ENCODE measurements at places on chromosomes 12 and 14.

- no peak for DNase-seq
These were observed 65.8 kb downstream of the CCDC92 start for GRCh38 chr12:123906711-123907420.

- no peak for DNase-seq
These were observed 101.2 kb downstream of the PPP2R5C start for GRCh38 chr14:101862711-101863110.

GRCh38 chr12:76201316-76201715 is 116.8 kb upstream of the NAP1L1 start:
- DNase-seq = no peak

- no peak for DNase-seq
These were observed 89.4 kb downstream of the NT5DC3 start for GRCh38 chr12:103751600-103751999.

DNA sequence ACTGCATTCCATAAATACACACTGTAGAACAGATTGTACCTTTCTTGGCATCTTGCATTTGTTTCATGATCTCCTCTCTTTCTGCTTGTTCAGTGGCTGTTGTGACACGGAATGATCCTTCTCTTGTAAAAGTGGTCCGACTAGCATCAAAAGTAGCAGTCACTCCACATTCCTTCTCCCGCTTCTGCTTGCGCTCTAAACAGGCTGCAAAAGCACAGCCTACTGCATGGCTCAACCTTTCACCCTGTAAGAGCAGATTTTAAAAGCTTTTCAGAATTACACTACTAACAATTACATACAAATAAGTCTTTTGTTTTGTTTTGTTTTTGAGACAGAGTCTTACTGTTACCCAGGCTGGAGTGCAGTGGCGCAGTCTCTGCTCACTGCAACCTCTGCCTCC is 49.8 kb downstream of the PAPLN start:
- no peak for DNase-seq

DNA sequence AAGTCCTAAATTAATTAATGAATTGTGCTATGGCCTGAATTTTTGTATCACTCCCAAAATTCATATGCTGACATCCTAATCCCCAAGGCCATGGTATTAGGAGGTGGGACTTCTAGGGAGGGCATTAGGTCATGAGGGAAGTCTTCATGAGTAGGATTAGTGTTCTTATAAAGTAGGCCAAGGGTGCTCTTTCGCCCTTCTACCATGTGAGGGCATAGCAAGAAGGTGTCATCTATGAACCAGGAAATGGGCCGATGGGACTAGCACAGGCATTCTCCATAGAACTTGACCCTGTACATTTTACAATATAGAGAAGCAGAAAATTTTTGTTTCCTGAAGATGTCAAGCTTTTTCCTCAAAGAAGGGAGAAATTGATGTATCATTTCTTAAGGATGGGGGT is 12.5 kb downstream of the SYT10 start:
- no peak for DNase-seq

DNA sequence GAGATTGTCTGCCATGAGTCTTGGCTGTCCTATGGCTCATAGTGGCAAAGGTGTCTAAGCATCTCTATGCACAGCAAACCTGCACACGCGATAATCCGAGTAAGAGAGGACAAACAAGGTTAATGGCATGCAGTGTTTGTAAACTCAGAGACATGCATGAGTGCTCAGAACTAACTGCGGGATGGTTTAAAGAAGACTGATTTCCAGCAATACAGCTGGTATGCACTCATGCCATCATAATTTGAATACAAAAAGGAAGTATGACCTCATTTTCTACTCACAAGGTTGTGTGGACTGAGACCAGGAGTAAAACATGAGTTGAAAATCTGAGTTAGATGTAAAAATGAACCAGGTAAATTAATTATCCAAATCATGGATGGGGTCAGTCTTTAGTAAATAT is 16.6 kb upstream of the TCP11L2 start:
- DNase-seq = no peak

DNA sequence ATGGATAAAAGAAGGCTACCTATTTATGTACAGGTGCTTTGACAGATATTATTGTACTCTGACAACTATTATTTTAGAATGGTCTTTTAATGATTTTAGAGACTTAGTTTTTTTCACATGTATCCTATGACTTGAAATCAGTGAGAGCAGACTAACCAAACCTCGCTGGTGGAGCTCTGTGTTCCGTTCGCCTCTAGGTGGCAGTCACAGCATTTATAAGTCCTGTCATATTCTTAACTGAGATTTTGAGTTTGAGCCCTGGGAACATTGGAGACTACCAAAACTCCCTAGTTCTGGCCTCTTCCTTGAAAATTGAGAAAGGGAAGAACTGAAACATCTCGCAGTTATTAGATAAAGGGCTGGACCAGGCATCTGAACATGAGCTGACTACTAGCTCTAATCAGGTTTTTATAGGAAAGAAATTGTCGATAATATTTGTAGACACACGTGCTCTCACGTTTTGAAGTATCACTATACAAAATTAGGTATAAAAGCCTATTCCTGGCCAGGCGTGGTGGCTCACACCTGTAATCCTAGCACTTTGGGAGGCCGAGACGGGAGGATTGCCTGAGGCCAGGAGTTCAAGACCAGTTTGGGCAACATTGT is 48.3 kb downstream of the TTLL5 start:
- peak; percentile 81 for DNase-seq

DNA sequence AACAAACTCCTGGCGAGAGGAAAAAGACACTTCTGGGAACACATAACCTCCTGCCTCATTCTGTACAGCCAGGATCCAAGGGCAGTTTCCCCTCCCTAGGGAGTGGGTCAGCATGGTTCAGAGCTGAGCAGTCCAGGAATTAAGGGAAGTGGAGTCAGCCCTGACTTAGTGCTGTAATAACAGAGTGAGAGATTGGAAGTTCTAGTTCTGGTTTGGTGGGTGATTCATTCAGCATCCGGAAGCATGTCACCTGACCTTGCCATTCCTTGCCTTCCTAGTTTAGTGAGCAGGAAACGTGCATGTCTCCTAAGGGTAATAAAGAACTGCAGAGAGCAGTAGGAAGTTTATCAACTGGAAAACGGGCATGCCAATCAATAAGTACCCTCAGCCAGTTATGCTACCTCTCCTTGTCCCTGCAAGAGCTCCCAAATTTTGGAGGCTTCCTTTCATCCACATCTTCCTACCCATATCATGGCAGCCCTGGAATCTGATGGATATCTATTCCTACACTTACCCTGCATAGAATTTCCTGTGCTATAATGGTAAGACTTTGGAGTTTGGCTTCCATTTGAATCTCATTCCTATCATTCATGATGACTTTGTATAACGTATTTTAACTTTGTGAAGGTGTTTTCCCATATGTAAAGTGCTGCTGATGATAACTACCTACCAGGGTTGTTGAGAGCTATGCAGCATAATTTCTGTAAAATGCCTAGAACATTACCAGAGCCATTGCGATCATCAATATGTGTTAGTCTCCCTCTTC is 28.5 kb upstream of the MAGOHB start:
- DNase-seq = peak; percentile 72

GRCh38 chr12:112985642-112986290 is 7.4 kb downstream of the OAS2 start:
- DNase-seq = no peak

DNA sequence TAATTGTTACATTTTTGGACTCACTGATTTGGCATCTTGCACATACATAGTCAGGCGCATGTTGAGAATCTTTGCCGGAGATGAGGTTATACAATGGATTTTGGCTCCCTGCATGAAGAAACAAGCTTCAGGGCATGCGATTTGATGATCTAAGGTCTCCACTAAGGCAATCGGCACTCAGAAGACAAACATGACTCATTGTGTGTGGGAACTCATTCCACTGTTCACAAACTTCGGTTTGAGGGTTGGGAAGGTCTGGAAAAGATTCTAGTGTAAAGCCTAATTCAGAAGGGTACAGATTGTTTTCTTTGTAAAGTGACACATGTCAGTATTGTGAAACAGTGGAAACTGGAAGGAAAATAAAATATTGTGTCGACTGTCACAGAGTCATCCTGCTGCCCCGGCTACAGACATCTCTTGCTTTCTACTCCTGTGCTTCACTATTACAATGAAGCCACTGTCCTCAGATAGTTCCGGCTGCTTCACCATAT is 192.6 kb upstream of the HMGA2 start:
- peak; percentile 99 for DNase-seq

DNA sequence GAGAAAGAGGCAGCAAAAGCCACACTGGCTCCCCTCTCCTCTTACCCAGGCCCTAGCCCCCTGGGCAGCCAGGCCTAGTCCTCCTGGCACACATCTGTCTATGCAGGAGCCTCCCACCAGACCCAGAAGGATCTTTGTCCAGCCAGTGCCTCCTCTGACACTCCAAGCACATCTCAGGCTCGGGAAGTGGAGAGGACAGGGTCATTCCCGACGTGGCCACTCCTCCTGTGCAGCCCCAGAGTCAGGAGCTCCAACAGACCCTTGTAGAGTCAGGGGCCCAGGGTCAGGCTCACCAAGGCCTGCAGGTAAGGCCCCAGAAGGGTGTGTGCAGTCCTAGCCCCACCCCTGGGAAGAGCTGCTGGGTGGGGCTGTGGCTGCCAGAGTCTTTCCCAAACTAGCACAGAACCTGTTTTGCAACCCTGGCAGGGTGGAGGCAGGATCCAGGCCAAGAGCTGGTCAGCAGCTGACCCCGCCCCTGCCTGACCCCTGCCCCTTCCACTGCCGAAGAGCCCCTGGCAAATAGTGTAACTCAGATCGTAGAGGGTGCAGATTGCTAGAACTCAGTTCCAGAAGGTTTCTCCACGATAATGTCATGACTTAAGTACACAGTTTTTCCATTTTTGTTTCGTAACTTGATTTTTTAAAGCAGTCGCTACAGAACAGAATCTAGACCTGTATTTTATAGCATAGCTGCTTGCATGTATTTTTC is 26.6 kb upstream of the PNMA1 start:
- peak; percentile 84 for DNase-seq

- DNase-seq = no peak
These were observed 12.7 kb upstream of the SVOP start for GRCh38 chr12:109033239-109034196.

GRCh38 chr12:63948211-63948610 is 103.7 kb downstream of the SRGAP1 start:
- no peak for DNase-seq

DNA sequence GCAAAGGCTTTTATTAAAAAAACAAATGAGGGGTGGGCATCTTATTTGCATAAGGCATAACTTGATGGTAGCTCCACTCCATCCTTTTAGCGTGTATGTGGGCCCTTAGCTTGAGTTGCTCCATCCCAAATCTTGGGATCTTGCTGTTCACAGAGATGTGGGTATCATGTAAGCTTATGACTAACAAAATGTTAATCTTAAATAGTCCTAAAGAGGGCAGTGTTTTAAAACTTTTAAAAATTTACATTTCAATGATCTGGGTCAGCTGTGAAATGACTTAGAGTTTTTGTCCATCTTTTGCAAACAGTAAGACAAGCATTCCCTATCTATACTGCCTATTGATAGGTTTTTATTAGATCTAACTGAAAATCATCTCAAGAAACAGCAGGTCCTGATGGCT is 86.0 kb downstream of the SLCO1A2 start:
- DNase-seq = peak; percentile 1

- DNase-seq = no peak
These were observed 975 bp upstream of the RTL1 start for GRCh38 chr14:100904307-100905087.

- DNase-seq = no peak
These were observed 12.7 kb upstream of the SLC2A3 start for GRCh38 chr12:7948589-7949260.

DNA sequence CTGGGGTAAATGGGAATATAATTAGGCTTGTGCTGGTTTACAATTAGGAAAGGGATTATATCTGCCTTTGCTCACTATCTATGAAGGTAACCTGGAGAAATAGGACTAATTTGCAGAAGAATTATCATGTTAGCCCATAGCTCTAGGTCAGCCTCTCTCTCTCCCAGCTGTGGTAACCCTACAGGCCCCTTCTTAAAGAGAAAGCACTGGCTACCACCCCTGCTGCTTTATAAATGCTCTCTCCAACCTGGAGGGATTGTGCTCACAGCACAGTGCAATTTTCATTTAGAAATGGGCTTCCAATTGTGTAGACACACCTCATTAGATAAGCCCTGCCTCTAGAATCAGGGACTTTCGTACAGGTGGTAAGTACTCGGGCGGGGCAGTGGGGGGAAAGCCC is 22.7 kb upstream of the MGST1 start:
- no peak for DNase-seq

GRCh38 chr14:71891970-71892369 is 40.3 kb upstream of the RGS6 start:
- no peak for DNase-seq

- DNase-seq = no peak
These were observed 371.1 kb downstream of the FSCB start for GRCh38 chr14:44135972-44136371.

- DNase-seq = peak; percentile 8
These were observed 8.5 kb upstream of the SMIM10L1 start for GRCh38 chr12:11162502-11162901.

DNA sequence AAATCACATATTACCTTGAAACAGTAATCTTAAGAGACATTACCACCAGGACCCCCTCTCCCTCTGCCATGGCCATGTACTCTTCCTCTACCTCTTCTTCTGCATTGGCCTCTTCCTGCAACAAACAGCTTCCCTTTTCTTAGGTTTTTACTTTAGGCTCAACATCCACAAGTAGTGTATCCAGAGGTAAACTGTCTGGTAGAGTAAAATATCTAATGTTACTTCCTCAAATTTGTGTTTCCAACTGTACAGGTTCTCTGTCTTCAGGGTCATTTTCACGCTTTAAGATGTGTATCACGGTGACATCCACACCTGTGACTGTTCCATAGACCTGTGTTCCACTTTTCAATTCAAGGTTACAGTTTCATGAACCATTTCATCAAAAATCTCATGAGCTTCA is 13.4 kb downstream of the CDK17 start:
- no peak for DNase-seq

DNA sequence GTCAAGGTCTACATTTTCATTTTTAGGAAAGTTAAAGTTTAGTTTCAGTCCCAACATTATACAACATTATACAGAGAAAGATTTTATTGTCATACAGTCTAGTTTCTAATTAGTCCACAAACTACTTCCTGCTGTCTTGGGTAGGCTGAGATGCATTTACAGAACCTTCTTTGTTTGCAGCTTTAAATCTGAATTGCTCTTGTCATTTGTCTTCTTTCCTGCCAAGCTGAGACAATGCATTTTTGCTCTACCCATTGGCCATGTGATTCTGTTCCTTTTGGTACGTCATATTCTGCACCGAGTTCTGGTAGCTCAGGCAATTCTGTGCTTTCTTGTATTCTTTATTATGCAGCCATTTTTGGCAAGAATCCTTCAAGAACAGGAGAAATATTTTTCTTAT is 228.5 kb downstream of the ATP23 start:
- DNase-seq = no peak

DNA sequence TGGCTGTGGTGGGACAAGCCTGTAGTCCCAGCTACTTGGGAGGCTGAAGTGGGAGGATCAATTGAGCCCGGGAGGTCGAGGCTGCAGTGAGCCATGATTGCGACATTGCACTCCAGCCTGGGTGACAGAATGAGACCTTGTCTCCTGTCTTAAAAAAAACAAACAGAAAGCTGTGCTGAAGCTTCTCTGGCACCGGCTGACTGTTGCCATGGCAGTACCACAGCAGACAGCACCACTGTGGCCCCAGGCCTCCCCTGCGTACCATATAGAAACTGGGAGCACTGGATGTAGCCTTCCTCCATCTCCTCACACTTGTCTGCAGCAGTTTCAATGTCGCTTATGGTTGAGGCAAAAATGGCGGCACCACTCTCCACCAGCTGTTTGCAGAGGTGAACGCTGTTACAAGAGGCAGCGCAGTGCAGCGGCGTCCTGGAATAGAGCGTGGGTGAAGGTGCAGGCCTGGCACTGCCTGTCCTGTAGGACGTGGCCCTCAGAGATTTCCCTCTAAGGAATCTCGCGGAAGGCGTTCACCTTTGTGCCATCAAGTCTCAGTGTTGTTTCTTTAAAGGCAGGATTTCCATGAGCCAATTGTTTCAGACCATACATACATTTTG is 21.9 kb downstream of the ZFYVE21 start:
- DNase-seq = no peak
